AG04450 (cell line): ENCODE measurements at places on chromosomes 12 and 14. TPM values are rescaled to one million over a fixed set of nuclear protein-coding genes. Genes with fewer than 3 reads are reported as not detected.

Gene PROX2
- polyA plus RNA-seq, result not detected in 2 replicates

Gene CCDC60
- polyA plus RNA-seq, result not detected in 2 replicates

DNA sequence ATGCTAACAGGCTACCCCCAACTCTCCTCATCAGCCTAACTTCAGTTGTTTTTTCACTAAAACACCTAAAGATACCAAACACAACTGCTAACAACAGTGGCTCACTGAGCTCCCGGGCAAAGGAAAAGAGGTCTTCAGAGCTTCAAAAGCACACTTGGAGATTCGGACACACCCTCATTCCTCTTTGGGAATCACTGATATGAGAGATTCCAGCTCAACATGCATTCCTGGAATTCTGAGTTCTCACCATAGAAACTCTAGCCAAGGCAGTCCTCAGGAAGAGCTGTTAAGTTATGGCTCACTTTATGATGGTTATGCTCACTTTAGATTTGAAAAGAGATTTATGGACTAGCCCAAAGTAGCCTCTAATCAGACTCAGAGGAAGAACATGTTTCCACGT is 40.1 kb downstream of the STXBP6 start:
- DNase-seq, result no peak

DNA sequence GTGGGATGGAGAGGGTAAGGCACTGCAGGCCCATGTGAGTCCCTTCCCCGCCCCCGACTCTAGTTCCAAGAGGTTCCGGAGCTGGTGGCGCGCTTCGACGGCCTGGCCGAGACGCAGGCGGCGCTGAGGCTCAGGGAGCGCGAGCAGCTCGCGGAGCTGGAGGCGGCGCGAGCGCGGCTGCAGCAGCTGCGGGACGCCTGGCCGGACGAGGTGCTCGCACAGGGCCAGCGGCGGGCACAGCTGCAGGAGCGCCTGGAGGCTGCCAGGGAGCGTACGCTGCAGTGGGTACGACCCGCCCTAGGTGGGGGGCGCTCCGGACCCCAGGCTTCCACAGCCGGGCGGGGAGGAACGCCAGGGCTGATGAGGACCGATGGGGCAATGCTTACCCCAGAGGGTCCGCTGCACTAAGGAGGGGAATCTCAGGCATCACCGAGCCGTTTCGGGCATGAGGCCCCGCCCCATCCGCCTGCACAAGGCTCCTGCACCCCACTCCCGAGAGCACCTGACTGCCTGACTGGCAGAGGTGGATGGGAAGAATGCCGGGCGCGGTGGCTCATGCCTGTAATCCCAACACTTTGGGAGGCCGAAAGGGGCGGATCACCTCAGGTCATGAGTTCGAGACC is 4.9 kb downstream of the CFAP73 start:
- no peak for DNase-seq
